Fibroblast of villous mesenchyme (primary cell): ENCODE measurements at places on chromosomes 4 and X. TPM values are rescaled to one million over a fixed set of nuclear protein-coding genes. Genes with fewer than 3 reads are reported as not detected.

MAGIX gene
- 1.9 and 2.2 TPM in 2 replicates for total RNA-seq

SATL1 gene
- under 0.01 TPM in 1 of 2 replicates, not detected in the other for total RNA-seq

ZAR1 gene
- under 0.01 TPM in 1 of 2 replicates, not detected in the other for total RNA-seq

FAM47A gene
- total RNA-seq = not detected in 2 replicates

ESX1 gene
- total RNA-seq = not detected in 2 replicates

RGN gene
- 3.5 and 6.5 TPM in 2 replicates for total RNA-seq

CRMP1 gene
- under 0.01 TPM in 1 of 2 replicates, not detected in the other for total RNA-seq

TASL gene
- not detected in 2 replicates for total RNA-seq

RNF212 gene
- 2.9 and 3.0 TPM in 2 replicates for total RNA-seq

P2RY10 gene
- total RNA-seq = not detected in 2 replicates

CDKL2 gene
- total RNA-seq = 0.32 and 1.3 TPM in 2 replicates

NLRP2B gene
- not detected in 2 replicates for total RNA-seq

PPP1R2C gene
- not detected in 2 replicates for total RNA-seq

MAML3 gene
- 4.2 and 6.5 TPM in 2 replicates for total RNA-seq

FGF16 gene
- total RNA-seq = not detected in 2 replicates

AKAP4 gene
- total RNA-seq = not detected in 2 replicates

TRIM2 gene
- total RNA-seq = 35.1 and 38.0 TPM in 2 replicates

PPEF1 gene
- total RNA-seq = not detected in 2 replicates

PASD1 gene
- not detected in 2 replicates for total RNA-seq

TMEM144 gene
- total RNA-seq = 4.2 and 7.3 TPM in 2 replicates

DMP1 gene
- not detected in 2 replicates for total RNA-seq

ZNF630 gene
- 0.32 and 3.0 TPM in 2 replicates for total RNA-seq

CCDC120 gene
- 0.86 and 0.97 TPM in 2 replicates for total RNA-seq

MGAT4D gene
- not detected in 2 replicates for total RNA-seq

CLCN4 gene
- 1.3 and 2.3 TPM in 2 replicates for total RNA-seq

BEX2 gene
- total RNA-seq = under 0.01 and 2.3 TPM in 2 replicates

CCSER1 gene
- total RNA-seq = 0.43 TPM in 1 of 2 replicates, not detected in the other

FGFR3 gene
- total RNA-seq = 0.32 and 0.86 TPM in 2 replicates

FHIP1A gene
- total RNA-seq = under 0.01 and 0.32 TPM in 2 replicates

LGI2 gene
- total RNA-seq = not detected in 2 replicates

DMRTC1 gene
- total RNA-seq = not detected in 2 replicates

APLN gene
- total RNA-seq = under 0.01 TPM in 2 replicates

PLP1 gene
- under 0.01 TPM in 2 replicates for total RNA-seq

SSX2 gene
- not detected in 2 replicates for total RNA-seq

PJA1 gene
- total RNA-seq = 25.4 and 28.1 TPM in 2 replicates

UVSSA gene
- total RNA-seq = 10.8 and 13.9 TPM in 2 replicates

TRAM1L1 gene
- 2.6 and 3.0 TPM in 2 replicates for total RNA-seq

TRMT44 gene
- 17.4 and 19.4 TPM in 2 replicates for total RNA-seq

PABPC4L gene
- 9.1 and 12.2 TPM in 2 replicates for total RNA-seq
